NCI-H146 (cell line): ENCODE measurements at places on chromosomes 4 and X.

DNA sequence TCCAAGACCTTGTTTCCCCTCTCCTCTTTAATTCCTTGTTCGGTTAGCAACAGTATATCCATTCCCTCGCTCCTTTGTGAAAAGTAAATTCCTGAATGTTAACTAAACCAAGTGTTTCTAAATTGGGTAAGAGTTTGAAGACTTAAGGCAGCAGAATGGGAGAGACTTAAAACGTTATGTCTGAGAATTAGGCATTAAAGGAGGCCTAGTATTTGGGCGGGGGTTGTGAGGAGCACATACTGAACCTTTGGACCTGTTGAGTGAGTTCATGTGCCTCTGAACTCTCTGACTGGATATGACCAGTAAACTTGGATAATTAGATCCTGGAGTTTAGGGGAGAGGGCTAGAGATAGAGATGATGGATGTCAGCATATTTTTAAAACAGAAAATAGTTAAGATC, 1.2 kb downstream of the MSMO1 start:
- no peak for DNase-seq

DNA sequence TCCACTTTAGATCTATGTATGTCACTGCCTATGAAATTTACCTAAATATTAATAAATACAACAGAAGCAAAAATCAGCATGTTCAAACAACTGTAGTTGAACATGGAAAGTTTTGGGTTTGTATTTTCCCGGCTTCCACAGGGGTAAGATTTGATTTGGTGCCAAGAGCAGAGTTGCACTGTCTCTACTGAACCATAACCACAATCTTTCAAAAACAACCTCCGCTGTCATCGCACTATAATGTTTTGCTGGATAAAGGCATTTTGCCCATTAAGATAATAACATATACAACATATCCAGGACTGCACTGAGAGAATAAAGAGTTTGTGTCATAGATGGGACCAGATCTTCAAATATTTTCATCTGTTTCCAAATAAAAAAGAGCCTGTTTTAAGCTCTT, 94.9 kb downstream of the TENM3 start:
- DNase-seq, result no peak

GRCh38 chrX:118507766-118508165, 12.2 kb downstream of the DOCK11 start:
- no peak for DNase-seq

DNA sequence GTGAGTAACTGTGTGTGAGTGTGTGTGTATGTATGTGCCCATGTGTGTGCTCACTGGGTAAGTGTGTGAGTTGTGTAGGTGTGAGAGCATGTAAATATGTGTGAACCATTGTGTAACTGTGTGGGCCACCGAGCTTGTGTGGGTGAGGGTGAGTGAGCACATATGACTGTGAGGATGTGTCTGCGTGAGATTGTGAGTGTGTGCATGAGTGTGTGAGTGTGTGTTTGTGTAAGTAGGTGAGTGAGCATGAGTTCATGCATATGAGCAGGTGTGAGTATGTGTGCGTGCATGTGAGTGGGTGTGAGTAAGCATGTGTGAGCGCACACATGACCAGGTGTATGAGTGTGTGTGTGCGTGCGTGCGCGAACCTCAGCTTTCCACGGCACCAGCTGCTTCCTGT, 1.4 kb upstream of the ATP2B3 start:
- DNase-seq, result no peak

GRCh38 chr4:1744552-1744951, 23.2 kb downstream of the TACC3 start:
- DNase-seq, result no peak

GRCh38 chr4:3285558-3286334, 7.1 kb upstream of the RGS12 start:
- DNase-seq, result no peak

- DNase-seq, result no peak
Measured at GRCh38 chrX:81367291-81367690, 165.4 kb downstream of the SH3BGRL start.
